T-cell (primary cell): ENCODE measurements at places on chromosomes 16 and 17. TPM values are rescaled to one million over a fixed set of nuclear protein-coding genes. Genes with fewer than 3 reads are reported as not detected.

The CCDC154 gene
- total RNA-seq: 9.3 TPM

The ACSM2A gene
- not detected for total RNA-seq

The DBNDD1 gene
- total RNA-seq: 0.70 TPM

DNA sequence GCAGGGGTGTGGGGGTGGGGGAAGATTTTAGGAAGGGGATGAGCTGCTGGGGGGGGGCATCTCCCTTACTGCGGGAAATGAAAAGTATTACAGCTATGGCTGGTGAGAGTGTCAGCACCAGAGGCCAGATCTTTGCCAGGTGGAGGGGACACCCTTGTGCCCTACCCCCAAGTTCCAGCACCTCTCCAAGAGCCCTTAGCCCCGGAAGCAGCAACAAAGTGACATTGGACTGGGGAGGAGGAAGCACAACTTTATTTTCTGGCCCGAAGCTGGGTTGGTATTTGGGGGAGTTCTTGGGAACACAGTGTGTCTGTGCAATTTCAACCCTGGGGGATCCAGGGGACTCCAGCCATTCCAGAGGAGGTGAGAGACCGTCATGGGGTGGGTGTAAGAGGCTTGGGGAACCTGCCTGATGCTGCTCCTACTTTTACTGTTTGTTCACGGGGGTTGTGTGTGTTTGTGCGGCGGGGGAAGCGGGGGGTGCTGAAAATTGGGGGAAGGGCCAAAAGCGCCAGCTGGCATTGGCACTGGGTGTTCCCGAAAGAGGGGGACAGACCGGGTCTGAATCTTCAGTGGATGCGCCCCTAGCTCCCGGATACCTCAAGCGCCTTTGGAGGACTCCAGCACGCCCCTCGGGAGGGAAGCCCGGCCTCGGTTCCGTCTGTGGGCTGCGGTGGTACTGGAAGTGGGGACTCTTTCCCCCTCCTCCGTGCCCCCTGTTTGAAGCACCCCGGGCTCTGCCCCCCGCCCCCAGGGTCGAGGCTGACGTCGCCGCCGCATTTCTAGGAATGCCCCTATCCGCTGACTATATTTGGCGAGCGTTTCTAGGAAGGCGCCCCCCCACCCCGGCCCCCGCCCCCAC, 230.3 kb downstream of the MRTFB start:
- DNase-seq: no peak

The DCUN1D3 gene
- 7.5 TPM for total RNA-seq

DNA sequence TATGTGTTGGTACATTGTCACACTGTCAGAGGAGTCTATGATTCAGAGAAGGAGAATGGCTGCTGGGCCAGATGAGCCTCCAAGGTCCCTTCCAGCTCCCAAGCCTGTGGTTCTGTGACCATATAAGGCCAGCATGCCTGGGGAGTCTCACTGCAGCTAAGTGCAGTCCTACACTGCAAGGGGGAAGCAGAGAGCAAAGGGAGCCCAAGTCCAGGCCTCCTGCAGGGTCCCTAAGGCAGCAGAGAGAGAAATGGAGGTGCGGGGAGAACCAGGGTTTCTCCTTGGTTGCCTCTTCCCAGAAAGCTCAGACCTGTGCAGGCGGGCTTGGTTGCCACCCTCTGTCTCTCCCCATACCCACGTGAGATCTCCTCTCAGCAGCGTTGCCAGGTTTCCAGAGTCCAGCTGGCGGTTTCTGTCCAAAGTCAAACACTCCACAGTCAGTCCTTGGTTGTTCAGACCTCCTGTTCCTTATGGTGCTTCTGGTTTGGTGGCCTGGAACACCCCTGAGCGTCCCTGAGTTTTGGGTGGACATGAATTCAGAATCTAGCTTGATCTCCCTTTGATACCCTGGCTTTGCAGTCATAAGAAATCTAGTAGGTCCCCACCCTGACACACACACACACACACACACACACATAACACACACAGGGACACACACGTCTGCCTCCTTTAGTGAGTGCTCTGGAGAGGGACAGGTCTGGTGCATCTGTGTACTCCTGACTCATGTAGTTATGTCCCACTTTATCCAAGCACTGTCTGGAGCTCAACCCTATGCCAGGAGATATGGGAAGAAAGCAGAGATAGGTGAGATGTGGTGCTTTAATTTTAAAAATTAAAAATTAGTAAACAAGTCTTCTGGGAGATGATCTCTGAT, 78.8 kb downstream of the GNAO1 start:
- DNase-seq: no peak

The ITGAX gene
- total RNA-seq: 2.6 TPM

DNA sequence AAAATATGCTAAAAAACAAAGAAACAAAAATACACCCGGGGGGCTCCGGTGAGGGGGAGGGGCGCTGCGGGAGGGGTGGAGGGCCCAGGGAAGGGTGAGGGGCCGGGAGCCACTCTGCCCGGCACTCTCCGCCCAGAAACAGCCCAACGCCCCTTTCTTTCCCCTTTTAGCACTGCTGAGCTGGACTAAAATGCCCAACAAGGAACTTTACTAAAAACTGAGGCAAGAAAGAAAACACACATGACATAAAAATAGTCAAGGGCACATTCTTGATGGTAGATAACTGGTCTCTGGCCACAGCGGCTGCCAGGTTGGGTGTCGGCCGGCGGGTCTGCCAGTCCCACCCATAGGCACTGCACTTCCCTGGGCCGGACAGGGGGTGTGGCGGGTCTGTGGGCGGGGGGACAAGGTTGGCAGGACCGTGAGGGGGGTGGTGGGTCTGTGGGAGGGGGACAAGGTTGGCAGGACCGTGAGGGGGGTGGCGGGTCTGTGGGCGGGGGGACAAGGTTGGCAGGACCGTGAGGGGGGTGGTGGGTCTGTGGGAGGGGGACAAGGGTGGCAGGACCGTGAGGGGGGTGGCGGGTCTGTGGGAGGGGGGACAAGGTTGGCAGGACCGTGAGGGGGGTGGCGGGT, 20.9 kb downstream of the METRNL start:
- no peak for DNase-seq

DNA sequence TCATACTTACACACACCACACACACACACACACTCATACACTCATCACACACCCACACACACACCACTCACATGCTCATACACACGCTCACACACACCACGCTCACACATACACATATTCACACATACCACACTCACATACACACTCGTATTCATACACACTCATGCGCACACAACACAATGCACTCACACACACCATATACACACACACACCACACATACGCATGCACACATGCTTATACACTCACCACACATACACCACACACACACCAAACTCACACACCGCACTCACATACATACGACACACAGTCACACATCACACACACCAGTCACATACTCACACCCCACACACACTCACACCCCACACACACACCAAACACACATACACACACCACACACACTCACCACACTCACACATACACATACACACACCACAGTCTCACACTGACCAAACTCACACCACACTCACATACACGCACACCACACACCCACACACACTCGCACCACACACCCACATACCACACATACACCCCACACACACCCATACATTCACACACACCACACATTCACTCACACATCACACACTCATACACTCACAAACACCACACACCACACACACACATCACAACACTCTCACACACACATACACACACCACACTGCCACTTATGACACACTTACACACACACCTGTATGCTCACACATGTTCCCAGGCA, 88.9 kb downstream of the IRX5 start:
- DNase-seq: no peak

GRCh38 chr16:27972500-27972899, 91.0 kb downstream of the GSG1L start:
- peak; percentile 15 for DNase-seq

The HOXB9 gene
- total RNA-seq: 0.43 TPM

GRCh38 chr17:56597495-56597990, 4.0 kb downstream of the NOG start:
- peak; percentile 23 for DNase-seq

DNA sequence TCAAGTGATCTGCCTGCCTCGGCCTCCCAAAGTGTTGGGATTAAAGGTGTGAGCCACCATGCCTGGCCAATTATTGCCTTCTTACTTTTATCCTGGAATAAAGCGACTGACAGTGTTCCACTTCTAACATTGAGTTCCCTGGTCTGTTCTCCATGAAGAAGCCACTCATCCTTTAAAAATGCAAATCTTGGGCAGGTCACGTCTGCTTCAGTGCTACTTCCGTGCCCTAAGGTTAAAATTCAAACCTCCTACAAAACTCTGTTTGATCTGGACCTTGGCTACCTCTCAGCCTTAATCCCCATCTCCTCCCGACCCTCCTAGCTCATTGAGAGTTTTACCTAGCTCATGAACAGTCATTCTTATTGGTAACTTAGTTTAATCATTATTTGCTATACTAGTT, 9.6 kb upstream of the SHISA9 start:
- DNase-seq: no peak

- DNase-seq: peak; percentile 31
These were observed 4.1 kb upstream of the C1QTNF1 start for GRCh38 chr17:79019632-79020584.

GRCh38 chr17:29559640-29560039, 7.2 kb downstream of the ABHD15 start:
- no peak for DNase-seq

- DNase-seq: peak; percentile 80
These were observed at the start of gene RAP1GAP2 for GRCh38 chr17:2796164-2797125. TSS of gene RAP1GAP2 (plus strand) at chr17:2796438. CDS start at chr17:2796528, 90 bp downstream.

- no peak for DNase-seq
These were observed 33.7 kb downstream of the SRCIN1 start for GRCh38 chr17:38571833-38572668.

GRCh38 chr16:56354746-56355145, 70.6 kb downstream of the AMFR start:
- no peak for DNase-seq

The NPB gene
- 0.43 TPM for total RNA-seq

- no peak for DNase-seq
These were observed 86.3 kb downstream of the SDR42E1 start for GRCh38 chr16:81925016-81925415.

The KIF2B gene
- total RNA-seq: not detected

The OTOP2 gene
- total RNA-seq: not detected

DNA sequence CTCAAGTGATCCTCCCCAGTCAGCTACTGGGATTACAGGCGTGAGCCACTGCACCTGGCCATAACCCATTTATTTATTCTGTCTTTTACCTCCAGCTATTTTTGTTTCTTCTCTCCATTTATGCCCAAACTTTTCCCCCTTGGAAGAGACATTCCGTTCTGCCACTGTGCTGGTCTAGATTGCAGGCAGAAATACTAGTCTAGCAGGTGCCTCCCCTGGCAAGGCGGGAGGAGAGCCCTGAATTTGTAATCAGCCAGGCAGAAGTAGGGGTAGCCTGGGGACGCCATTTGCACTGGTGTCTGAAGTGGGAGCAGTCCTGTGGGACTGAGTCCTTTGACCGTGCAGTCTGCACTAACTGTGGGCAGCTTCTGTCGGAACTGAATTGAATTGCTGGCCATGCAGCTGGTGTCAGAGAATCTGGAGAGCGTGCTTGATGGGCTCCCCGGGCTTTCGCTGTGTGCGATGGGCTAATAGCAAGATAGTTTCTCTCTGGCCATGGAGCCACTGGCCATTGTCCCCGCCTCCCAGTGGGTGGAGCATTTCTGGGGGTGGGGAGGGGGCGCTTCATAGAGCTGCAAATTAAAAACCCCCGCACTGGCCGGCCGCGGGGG, 31.5 kb upstream of the LITAF start:
- DNase-seq: no peak

- DNase-seq: no peak
These were observed 54.7 kb downstream of the BANP start for GRCh38 chr16:88005968-88006367.

The KRT32 gene
- not detected for total RNA-seq

GRCh38 chr16:8512941-8513624, 77.2 kb downstream of the TMEM114 start:
- no peak for DNase-seq

DNA sequence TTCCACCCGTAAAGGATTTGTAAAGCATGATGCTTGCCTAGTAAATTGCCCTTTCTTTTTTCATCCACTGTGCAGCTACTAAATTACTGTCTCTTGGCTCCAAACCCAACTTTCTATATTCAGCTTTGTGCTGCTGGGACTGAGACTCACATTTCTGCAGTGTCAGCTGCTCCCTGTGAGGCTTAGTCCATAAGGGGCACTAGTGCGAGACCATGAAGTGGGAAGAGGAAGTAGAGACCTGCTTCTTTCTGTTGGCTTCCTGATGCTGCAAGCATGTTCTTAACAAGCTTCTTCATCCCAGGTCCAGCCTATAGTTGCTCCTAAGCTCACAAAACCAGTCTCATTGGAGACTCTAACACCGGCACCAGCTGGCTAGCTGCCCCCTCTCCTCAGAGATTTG, 74.9 kb upstream of the HS3ST2 start:
- DNase-seq: no peak

The MT1X gene
- total RNA-seq: 30.5 TPM

- no peak for DNase-seq
These were observed 143.4 kb downstream of the IRF8 start for GRCh38 chr16:86042393-86042792.

DNA sequence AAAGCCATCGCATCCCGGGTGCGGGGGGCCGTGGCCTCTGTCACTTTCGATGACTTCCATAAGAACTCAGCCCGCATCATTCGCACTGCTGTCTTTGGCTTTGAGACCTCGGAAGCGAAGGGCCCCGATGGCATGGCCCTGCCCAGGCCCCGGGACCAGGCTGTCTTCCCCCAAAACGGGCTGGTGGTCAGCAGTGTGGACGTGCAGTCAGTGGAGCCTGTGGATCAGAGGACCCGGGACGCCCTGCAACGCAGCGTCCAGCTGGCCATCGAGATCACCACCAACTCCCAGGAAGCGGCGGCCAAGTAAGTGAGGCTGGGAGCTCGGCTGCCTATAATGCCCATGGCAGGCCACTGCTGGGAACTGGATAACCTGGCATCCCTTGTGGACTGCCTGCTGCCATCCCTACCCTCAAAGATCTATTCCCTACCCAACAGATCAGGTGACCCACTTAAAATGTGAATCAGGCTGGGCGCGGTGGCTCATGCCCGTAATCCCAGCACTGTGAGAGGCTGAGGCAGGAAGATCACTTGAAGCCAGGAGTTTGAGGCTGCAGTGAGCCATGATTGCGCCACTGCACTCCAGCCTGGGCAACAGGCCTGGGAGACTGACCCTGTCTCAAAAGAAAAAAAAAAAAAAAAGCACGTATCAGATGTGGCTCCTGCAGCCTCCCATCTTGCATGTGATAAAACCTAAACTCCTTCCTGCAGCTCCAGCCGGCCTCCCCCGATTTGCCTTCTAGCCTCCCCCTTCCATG, 18.3 kb downstream of the CDIPT start:
- DNase-seq: no peak
